Non-pigmented ciliary epithelial cell (primary cell): ENCODE measurements at places on chromosomes 1 and 21.

DNA sequence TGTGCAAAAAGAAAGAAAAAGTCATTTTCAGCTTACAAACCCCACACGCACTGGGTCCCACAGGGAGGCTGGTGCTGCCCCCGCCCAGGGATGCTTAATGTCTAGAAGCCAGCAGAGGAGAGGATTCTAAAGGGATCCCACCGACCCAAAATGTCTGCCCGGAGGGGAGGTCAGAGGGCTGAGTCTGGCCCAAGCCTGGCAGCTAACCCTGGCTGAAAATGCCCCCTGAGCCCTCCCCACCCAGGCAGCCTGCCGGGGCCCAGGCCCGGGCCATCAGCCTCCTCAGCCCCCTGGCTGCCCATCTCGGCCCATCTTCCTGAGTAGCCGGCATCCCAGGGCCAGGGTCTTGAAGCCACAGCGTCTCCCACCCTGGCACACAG, 33.5 kb downstream of the ACOT7 start:
- no peak for DNase-seq

GRCh38 chr1:167262836-167263235, 42.1 kb downstream of the POU2F1 start:
- no peak for DNase-seq

DNA sequence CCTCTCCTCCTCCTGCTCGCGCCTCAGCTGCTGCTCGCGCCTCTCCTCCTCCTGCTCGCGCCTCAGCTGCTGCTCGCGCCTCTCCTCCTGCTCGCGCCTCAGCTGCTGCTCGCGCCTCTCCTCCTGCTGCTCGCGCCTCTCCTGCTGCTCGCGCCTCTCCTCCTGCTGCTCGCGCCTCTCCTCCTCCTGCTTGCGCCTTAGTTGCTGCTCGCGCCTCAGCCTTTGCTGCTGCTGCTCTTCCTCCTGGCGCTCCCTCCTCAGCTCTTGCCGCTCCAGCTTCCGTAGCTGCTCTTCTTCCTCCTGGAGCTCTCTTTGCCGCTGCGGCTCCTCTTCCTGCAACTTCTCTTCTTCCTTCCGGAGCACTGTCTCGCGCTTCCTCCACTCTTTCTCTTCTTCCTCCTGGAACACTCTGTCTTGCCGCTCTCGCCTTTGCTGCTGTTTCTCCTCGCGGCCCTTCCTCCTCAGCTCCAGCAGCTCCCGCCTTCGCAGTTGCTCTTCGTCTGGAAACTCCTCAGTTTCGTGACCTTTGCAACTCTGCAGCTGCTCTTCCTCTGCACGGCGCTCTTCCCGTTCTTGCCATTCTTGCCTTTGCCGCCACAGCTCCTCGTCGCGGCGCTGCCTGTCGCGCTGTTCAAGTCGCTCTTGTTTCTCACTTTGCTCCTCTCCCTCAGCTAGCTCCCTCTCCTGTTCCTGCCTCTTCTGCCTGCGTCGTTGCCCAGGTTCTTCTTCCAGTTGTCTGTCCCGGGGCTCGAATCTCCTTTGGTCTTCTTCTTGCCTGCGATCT, 3.0 kb downstream of the TCHH start:
- DNase-seq = no peak

GRCh38 chr1:201013991-201014815, 9.3 kb downstream of the KIF21B start:
- no peak for DNase-seq

DNA sequence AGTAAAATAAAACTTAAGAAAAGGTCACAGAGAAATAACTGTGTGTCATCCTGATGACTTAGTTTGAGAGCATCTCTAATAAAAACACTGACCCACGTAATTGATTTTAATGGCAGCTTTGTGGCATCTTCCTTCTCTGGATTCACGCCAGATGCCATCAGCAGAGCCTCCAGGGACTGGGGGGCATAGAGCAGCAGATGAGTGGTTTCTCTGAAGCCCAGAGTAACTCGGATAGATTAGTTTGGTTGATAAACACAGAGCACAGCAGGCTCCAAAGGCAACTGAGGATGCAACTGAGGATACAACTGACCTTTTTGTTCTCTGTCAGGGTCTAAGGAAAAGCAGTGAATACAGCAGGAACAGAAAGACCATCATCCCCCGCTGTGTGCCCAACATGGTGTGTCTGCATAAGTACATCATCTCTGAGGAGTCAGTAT, 180.8 kb downstream of the RPS6KC1 start:
- DNase-seq = no peak

- no peak for DNase-seq
Measured at GRCh38 chr1:7550261-7550865, 220.7 kb upstream of the VAMP3 start.

GRCh38 chr1:109229531-109230127, 15.9 kb downstream of the SARS1 start:
- no peak for DNase-seq

DNA sequence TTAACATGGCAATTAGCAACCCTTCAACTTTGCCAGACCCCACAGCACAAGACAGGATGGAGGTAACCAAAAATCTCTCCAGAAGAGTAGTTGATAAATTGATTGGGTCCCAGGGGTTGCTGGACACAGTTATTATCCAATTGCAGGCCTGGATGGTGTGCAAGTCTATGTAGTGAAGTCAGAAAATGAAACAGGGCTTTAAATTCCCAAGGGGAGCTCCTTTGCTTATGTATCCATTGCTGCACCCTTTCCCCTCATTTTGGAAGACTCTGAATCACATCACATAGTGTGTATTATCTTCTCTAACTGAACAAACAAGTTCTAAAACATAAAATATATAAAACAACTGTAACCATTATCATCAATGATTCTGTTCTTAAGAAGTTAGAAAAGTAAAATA, 550.2 kb downstream of the LMO4 start:
- DNase-seq = no peak

DNA sequence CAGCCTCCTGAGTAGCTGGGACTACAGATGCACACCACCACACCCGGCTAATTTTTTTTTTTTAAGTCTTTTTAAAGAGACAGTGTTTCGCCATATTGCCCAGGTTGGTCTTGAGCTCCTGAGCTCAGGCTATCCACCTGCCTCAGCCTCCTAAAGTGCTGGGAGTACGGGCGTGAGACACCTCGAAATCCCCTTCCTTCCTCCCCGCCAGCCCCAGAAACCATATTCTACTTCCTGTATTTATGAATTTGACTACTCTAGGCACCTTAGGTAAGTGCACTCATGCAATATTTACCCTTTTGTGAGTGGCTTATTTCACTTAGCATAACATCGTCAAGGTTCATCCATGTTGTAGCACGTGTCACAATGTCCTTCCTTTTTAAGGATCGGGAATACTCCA, 6.9 kb upstream of the LRP8 start:
- DNase-seq = no peak
